ENCODE measurements at places on chromosomes 2 and 18. TPM values are rescaled to one million over a fixed set of nuclear protein-coding genes. Genes with fewer than 3 reads are reported as not detected.

The CRYGB gene
- not detected for total RNA-seq

The NCK2 gene
- 70.8 TPM for total RNA-seq

DNA sequence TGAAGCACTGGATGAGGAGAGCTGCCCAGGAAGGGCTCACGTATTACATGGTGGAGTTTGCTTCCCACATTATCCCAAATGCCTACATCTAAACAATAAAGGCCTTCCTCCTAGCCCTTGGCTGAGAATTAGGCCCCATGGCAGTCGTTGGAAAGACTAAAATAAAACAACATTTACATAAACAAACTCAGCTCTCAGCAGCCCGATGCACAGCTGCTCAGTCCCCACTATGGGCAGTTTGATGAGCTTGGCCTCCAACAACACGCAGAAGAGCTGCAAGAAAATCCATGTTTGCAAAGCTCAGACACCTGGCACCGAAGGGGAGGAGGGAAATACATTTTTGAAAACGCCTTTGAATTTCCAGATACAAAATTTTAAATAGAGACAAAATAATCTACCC lies 352.4 kb downstream of the EIPR1 start:
- no peak for DNase-seq

The VWC2L gene
- not detected for total RNA-seq
